ENCODE measurements at places on chromosomes 13 and 19.

- DNase-seq, result no peak
Observed at GRCh38 chr19:16326401-16327168, 2.0 kb downstream of the KLF2 start.

DNA sequence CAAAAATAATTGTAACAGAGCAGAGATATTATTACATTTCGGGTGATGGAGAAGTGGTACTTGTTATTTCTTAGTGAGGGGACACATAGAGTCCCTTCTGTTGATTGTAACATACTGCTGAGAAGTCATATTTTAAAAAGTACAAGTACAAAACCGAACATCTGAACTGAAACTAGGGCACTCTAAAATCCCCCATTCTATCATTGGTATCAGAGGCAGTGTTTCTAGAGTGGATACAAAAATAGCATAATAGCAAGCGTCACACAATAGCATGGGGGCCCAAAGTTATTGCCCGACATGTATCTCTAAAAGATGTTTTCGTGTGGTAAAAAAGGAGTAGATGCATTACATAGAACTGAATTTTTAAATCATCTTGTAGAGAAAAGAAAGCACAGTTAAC, 502.1 kb upstream of the SLC10A2 start:
- DNase-seq, result no peak

DNA sequence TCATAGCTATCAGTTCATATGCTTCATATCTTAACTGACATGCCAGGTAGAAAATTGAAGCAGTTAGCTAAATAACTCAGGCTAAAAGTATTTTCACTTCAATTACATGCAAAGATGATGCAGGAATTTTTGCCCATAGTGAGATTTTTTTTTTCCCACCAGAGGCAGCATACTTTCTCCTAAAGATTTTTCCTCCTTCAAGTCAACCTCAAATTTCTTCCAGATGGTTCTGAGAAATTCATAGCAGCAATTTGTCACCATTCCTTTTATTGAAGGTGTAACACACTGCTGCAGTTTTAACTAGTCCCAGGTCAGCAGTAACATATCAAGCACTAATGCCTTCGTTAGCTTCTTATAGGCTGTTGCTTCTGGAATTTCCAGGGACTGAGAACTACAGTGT, 141.9 kb downstream of the SUCLA2 start:
- DNase-seq, result no peak

DNA sequence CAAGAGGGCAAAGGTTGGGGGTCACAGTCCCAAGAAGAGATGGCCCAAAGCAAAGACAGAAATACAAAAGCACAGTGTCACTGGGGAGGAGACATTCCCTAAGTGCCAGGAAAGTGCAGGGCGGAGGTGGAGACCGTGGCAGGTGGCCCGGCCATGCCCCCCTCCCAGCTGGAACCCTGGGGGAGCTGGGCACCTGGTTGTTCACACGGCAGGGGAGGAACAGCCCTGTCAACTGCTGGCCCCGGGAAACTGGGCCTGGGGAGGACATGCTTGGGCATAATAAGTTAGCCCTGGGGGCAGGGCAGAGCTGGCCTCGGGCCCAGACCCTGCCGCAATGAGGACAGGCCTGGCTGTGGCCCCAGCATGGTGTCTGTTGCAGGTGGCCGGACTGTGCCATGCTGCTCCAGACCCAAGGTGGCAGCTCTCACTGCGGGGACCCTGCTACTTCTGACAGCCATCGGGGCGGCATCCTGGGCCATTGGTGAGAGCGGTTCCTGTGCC, 7.4 kb downstream of the HPN start:
- no peak for DNase-seq

GRCh38 chr13:28819046-28819730, 951 bp upstream of the MTUS2 start:
- DNase-seq, result no peak

DNA sequence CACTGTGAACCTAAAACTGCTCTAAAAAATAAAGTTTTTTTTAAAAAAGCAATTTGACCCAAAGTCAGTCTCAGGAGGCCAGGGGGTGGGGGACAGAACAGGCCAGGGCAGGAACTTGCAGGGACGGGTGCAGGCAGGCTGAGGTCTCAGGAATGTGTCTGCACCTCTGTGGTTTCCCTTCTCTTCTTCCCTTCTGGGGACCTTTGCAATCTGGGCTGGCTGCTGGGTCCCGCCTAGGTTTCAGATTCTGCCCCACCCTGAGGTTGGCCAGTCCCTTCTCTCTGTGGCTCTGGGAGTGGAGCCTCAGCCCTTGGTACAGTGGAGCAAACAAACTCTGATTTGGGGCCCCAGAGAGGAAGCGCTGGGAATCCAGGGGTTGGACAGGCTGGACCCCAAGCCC, 5.3 kb upstream of the F2RL3 start:
- DNase-seq, result no peak

DNA sequence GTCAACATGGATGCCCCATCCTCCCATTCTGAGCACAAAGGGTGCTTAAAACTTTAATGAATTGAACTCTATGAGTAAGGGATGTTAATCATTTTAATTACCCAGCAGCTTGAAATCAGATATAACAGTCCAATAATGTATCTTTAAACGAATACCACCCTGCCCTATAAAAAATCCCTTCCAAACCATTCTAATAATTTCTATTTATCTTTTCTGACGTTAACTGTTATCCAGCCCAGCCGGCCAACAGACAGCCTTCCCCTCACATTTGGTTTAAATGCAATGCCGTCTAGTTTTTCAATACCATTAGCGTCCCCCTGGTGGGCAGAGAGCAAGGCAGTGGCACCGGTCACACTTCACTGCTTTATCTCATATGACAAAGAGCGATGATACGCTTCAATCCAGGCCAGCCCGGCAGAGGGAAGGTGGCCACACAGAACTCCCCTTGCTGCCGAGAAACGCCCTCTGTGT, 402.2 kb upstream of the ZNF507 start:
- DNase-seq, result no peak

- no peak for DNase-seq
Observed at GRCh38 chr13:104944176-104944575, 1591.3 kb downstream of the EFNB2 start.

DNA sequence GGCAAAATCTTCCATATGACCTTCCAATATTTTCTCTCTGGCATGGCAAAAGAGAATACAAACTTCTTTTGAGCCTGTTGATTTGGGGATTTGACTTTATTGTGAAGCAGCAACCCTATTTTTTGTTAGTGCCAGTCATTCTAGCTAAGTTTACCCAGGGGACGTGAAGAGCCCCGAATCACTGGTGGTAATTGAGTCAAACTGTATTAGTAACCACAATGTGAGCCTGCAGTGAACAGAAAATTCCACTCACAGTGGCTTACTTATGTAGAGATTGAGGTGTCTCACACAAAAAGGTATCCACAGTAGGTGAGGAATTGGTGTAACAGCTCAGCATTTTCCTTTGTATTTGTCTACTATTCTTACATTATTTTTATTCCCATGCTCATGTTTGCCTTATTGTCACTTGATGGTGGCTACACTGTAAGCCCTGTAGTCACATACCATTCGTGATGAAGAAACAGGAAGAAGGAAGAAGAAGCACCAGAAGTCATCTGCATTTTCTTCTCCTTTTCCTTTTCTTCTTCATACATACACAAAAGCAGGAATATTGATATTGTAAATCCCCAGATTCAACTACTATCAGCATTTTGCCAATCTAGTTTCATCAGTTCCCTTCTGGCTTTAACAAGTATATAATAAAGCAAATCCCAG, 33.3 kb upstream of the MYCBP2 start:
- DNase-seq, result no peak

DNA sequence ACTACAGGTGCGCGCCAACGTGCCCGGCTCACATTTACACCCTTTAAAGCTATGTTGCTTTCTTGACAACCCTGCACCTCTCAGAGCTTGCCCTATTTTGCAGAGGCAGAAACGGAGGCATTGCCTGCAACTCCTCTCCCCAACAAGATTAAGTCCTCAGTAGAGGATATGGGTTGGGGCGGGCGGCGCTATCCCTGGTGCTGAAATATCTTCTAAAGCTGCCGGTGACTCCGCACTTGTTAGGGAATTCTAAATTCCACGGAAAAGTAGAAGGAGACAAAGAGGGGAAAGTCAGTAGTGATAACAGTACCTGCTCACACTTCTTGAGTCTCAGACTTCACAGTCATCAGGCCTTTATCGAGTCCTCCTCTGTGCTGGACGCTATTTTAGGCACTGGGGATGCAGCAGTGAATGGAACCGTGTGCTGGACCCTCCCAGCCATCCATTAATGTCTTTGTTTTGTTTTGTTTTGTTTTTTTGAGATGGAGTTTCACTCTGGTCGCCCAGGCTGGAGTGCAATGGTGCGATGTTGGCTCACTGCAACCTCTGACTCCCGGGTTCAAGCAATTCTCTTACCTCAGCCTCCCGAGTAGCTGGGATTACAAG, 18.0 kb downstream of the SLC5A5 start:
- DNase-seq, result no peak

- no peak for DNase-seq
Observed at GRCh38 chr19:3190921-3191805, 5.4 kb downstream of the NCLN start.

DNA sequence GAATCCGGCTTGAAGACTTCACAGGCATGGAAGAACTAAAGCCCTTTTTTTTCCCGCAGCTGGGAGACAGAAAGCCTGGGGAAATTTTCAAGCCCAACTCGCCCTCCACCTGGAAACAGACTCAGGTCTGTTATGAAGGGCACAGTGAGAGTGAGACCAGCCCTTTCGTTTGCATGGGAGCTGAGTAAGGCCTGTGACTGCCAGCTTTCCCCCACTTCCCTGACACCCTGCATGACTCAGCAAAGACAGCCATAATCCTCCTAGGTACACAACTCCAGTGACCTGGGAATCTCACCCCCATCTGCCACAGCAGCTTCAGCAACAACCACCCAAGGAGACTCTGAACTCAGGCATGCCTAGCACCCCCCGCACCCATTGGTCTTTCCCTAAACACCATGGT, 87.6 kb upstream of the ZNF91 start:
- no peak for DNase-seq

DNA sequence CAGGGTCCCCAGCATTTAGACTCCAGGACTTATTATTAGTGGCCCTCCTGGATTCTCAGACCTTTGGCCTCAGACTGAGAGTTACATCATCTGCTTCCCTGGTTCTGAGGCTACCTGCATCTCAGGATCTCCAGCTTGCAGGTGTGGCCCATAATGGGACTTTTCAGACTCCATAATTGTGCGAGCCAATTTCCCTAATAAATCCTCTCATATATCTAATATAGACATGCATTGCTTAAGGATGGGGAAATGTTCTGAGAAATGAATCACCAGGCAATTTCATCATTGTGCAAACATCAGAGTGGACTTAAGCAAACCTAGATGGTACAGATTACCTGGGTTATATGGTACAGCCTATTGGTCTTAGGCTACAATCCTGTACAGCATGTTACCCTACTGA, 116.5 kb upstream of the FBXL3 start:
- DNase-seq, result no peak

DNA sequence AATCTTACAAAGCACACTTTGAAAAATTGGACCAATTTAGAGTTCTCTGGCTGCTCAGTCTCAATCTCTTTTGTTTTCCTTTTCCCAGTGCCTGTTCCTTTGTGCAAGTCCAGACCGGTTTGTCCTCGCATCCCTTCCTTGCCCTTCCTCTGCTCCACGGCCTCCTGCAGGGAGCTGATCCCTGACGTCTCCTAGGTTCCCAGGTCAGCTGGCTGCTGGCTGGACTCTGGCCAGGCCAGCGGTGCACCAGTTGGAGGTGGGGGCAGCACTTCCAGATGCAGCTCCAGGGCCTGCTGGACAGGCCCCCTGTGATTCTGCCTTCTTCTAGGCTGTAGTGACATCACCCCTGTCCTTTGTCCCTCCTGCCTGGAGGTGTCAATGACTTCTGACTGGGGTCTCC, 44.0 kb upstream of the KPNA3 start:
- no peak for DNase-seq

DNA sequence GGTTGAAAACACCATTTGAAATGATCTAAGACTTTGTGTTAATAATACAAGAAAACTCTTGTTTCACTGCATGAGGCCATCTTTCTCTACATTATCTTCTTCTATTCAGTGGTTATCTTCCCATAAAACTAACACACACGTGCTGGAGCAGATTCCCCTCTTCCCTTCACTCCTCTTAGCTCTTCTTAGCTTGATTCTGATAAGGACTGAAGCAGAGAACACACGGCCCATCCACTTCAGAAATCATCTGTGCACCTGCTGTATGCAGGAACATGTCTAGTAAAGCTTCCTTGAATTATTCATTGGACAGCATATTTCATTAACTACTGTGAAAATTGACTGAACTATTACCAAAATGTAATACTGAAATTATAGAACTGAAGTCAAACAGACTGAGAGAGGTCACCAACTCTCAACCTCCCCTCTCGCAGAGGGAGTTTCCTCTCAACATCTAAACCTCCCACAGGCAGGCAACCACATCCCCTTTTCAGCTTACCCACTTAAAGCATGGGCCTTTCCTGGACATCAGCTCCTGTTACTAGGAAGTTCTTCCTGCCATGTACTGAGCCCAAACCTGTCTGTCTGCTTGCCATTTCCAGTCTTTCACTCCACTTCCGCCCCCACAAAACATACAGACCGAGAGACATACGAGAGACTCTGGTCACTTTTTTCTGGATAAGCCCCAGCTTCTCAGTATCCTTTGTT, 113.9 kb downstream of the CRYL1 start:
- DNase-seq, result no peak

GRCh38 chr19:5485286-5485636, 30.0 kb downstream of the ZNRF4 start:
- no peak for DNase-seq

GRCh38 chr13:43023289-43023963, at the start of gene DNAJC15:
DNAJC15 (plus strand) TSS chr13:43023586; CDS start chr13:43023627, 41 bp downstream.
- peak; percentile 27 for DNase-seq

DNA sequence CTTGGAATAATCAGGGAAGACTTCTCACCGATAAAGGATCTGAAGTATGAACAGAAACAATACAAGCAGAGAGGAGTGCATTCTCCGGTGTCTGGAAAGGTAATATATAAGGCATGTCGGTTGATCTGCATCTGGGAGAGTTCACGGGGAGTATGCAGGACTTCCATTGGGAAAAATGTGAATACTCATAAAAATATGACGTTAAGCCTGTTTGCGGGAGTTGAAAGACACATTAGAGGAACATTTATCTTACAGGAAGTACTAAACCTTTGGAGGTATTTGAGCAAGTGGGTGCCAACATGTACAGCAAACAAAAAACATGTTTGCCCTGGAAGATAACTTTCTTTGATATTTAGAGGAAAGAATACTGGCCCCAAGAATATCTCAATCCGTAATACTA, 286.8 kb downstream of the SLITRK6 start:
- no peak for DNase-seq

DNA sequence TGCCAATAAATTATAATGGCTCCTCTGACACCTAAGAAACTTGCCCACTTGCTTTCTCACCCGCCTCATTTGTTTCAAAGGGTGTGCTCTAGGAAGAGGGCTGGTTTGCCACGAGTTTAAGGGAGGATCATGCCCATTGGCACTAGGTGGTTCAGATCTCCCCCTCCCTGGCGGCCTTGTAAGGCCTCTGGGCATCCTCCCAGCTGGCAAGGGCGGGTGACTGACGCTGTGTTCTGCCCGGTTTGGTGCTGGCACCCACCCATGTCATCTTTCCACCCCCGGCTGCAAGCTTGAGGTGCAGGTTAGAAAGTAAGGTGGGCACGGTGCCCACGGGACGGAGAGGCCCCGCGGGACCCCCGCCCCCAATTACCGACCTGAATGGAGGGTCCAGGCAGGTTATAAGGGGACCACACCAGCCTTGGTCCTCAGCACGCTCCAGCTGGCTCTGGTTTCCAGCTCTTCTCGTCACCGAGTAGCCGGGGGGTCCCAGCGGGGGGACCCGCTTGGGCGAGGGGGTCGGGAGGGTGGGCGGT, 90.4 kb downstream of the PTPRS start:
- no peak for DNase-seq

GRCh38 chr19:46907880-46908279, 47.1 kb downstream of the ARHGAP35 start:
- DNase-seq, result no peak

- DNase-seq, result no peak
Observed at GRCh38 chr19:37905946-37906868, at the start of gene WDR87. WDR87 (minus strand) TSS chr19:37906594; CDS start chr19:37898239, 8,355 bp downstream.
